ENCODE measurements at places on chromosomes 16 and 17.

DNA sequence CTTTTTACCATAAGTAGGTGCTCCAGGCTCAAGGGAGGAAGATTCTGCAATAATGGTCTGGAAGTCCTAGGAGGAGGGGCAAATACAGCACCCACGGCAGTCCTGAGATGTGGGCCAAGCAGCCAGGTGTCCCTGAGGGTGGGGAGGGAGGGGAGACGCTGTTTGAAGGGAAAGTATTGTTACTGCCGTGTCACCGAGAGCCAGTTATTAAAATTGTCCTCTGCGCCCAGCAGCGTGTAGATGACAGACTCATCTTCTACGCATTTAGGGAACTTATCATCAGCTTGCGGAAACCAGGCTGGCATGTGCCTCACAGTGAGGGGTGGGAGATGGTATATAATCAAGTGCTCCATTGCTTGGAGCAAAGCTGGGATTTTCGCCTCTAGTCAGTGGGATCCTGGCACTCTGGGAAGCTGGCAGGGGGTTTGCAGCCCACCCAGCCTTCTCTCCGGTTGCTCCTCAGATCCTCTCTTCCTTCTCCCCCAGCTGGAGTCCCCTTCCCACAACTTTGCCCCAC is 104.6 kb downstream of the OR1D5 start:
- no peak for DNase-seq

- no peak for DNase-seq
Observed at GRCh38 chr17:68801335-68802247, 153.6 kb downstream of the ABCA8 start.

GRCh38 chr16:24685539-24686432 is 43.7 kb upstream of the TNRC6A start:
- no peak for DNase-seq

DNA sequence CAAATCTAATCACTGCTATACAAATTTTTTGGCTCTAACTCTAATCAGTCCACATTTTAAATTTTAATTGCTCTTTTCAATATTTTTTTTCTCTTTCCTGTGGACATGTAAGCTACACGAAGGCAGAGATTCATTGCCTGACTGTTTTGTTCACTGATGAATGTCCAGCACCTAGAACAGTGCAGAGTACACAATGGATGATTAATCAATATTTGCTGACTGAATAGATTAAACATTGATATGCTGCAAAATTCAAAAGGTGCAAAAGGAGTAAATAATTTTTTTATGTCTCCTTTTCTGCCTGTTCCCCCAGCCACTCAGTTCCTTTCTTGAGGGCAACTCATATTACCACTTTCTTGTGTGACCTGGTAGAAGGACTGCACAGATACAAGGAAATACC is 32.8 kb downstream of the SCNN1B start:
- DNase-seq = no peak

DNA sequence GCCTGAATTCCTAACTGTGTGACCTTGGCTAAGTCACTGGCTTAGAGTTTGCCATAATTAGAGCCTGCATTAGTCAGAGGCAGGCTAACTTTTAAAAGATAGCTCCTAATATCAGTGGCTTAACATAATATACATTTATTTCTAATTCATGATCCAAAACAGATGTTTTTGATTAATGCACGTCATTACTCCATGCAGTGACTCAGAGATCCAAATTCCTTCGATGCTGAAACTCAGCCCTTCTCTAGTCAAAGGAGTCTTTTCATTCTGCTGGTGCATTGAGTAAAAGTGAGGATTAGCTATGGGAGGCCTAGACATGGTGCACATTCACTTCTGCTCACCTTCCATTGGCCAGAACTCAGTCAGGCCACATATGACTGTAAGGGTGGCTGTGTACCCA is 49.8 kb downstream of the IRX3 start:
- DNase-seq = no peak

DNA sequence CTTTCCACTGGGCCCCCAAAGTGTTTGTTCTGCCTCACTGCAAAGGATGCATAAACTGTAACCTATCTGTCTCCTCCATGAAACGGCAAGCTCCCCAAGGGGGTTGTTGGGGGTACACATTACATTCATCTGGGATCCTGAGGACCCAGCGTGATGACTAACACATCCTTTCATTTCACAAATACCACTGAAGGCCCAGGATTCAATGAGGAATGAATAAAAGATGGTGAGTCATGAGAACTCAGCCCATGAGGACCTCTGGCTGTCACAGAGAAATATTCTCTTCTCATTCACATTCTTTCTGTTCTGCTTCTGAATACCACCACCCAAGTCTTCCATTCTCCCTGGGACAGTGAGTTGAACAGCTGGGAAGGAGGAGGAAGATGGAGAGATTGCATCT is 149.8 kb downstream of the RBFOX3 start:
- DNase-seq = no peak

Data from stimulated activated CD4-positive, alpha-beta T cell treated with anti-CD3 and anti-CD28 coated beads, Interleukin-4, amount 100 ng/mL, for 48 hours (primary cell).